T-helper 22 cell (primary cell): ENCODE measurements at places on chromosomes 7 and 10.

GRCh38 chr10:50605269-50605950 is 18.3 kb downstream of the SGMS1 start:
- no peak for DNase-seq

- DNase-seq, result no peak
Observed at GRCh38 chr7:76428868-76429805, 4.4 kb downstream of the ZP3 start.

DNA sequence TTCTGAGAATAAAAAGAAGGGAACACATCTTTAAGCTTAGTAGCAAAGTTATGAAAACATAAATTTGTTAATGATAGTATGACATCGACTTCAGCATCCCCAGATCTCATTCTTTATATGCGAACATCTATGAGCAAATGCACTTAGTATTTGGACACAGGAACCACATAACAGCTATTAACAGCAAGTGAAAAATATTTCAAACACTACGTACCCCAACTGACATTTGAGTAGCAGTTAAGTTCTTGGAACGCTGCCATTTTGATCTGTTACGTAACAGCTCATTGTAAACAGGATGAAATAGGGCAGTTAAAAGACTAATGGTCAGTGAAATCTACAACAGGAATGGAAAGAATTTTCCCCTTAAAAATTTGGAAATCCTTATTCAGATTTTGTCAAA is 428.9 kb downstream of the TNS3 start:
- DNase-seq, result no peak

DNA sequence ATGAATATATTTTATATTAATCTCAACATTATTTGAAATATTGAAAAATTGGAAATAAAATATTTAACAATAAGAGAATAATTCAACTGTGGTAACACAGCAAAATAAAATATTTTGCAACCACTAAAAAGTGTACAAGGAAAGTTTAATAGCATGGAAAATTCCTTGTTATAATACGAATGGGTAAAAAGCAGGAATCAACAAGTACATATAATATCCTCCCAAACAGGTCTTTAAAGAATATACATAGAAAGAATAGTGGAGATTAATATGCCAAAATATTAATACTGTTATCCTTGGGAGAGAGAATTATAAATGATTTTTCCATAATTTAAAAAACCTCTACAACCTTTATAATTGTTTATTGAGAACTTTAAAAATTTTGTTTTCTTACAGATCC is 1.0 kb downstream of the DNAJC12 start:
- no peak for DNase-seq

DNA sequence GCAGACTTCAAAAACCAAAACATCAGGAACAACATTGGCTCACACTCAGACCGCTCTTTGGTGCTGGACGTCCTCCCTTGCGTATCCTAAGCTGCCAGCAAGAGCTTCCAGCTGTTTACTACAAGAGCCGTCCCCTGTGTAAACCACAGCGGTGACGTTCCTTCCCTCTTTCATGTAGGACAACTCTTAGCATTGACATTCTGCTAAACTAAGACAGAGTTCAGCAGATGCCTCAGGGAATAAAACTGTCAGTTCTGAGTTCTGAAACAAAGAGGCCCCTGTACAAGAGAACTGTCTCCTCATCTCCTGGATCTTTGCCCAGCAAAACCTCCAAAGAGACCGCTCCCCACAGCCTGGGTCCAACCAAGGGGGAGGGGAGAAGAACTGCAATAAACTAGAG is 57.8 kb upstream of the OPALIN start:
- no peak for DNase-seq

DNA sequence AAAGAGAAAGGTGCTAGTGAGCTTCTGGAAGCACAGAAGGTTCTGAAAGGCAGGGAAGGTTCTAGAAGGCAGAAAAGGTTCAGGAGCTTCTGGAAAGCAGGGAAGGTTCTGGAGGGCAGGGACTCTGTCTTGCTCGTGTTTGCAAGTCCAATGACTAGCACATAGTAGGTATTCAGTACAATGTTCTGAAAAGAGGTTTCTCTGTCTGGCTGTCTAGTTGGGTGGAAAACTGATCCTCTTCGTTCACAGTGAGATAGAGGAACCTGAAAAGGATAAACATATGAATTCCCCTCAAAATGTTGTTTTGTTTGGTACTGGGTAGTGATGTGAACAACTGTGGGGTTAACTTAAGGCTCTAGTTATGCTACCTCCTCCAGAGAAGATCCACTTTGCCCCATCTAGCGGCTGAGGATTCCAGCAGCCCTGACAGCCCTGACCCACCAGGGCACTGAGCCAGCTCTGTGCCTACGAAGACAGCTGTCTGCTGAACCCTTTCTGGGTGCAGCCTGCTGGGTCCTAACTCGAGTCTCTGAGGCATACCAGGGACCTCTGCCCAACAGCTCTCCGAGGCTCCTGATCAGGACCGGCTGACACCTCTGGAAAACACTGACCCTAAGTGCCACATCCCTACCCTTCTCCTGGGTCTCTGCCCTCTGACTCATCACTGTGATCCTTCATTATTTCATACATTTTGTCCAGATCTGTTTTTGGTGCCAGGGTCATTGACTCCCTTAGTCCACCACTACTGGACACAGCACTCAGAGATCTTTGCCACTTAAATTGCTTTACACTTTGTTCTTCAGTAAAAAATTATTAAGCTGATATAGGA is 15.4 kb downstream of the PTPRN2 start:
- no peak for DNase-seq

GRCh38 chr7:84077336-84077735 is 117.3 kb downstream of the SEMA3A start:
- DNase-seq, result no peak

DNA sequence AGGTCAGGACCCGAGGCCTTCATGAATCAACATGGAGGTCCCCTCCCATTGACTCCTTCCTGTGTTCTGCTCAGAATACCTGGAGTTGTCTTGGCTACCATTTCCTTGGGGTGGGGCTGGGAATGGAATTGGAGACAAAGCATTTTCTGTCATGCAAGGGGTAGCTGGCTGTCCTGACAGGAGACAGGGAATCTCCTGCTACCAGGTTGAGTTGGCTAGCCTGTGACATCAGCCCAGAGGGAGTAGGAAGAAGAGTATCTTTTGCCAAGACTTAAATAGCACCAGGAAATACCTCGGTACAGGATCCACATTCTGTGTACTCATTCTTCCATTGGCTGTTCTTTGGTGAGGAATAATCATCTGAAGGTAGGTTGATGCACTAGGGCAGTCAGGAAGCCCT is 4.9 kb downstream of the ZDHHC16 start:
- no peak for DNase-seq

DNA sequence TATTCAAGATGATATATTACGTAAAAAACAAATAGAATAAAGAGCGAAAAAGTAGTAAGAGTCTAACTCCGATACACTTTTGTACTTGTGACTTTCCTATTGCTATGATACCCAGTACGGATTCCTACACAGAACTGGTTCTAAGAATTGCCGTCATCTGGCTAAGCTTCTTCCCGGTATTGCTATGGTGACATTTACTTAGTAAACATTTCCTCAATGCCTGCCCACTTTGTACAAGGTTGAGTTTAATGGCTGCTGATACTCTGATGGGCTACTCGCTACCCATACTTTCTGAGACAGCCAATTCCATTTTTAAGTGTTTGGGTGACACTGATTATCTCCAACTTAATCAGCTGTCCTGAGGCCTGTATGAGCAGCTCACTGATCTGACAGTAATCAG is 55.6 kb downstream of the OSBPL3 start:
- DNase-seq, result no peak

DNA sequence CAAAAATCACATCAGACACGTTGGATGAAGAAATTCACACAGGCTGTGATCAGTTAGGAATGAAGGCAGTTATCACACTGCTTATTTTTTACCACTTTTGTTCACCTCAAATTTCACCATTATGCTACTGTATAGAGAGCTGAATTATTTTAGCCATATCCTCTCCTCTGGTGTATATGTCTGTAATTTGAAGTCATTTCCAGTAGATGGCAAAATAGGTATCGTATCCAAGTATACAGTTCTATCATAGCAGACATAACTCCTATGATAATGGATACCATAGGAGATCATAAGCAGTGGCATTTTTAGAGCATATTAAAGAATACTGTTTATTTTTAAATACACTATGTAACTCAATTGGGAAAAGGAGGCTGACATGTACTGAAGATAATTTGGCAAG is 909.7 kb downstream of the DNAJB9 start:
- no peak for DNase-seq

- peak; percentile 10 for DNase-seq
Observed at GRCh38 chr7:150973571-150974451, 4.3 kb downstream of the KCNH2 start.

DNA sequence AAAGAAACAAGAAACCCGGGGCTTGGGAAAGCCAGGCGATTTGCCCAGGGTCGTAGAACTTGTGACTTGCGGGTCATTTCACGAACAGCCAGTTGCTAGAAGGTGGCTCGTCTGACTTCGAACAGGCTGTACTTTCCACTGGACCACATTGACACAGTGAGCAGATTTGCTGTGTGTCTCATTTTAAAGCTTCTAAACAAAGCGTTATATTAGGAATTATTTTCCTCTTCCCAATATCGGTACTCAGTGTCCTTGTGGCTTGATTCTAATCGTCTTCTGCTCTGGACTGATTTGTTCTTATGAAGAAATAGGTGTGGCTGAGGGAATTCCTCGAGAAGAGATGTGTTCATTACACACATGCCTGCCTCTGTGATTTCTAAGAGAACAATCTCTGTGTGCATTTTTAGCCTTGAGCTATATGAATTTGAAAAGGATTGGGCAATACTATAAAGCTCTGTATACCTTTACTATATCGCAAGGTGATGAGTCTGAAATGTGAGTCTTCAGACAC is 150.0 kb upstream of the PRR15 start:
- no peak for DNase-seq

- no peak for DNase-seq
Observed at GRCh38 chr10:63665670-63666134, 144.5 kb downstream of the REEP3 start.

DNA sequence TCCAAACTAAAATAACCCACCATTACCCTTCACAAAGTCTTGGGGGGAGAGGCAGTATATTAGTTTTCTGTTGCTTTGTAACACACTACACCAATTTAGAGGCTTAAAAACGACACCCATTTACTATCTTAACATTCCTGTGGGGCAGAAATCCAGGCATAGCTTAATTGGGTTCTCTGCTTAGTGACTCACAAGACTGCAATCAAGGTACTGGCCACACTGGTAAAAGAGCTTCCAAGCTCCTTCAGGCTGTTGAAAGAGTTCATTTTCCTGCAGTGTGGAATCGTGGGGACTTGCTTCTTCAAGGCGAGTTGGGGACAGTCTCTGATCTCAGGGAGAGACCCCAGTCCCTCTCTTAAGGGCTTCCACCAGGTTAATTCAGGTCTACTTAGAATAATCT is 139.1 kb downstream of the XPNPEP1 start:
- no peak for DNase-seq

DNA sequence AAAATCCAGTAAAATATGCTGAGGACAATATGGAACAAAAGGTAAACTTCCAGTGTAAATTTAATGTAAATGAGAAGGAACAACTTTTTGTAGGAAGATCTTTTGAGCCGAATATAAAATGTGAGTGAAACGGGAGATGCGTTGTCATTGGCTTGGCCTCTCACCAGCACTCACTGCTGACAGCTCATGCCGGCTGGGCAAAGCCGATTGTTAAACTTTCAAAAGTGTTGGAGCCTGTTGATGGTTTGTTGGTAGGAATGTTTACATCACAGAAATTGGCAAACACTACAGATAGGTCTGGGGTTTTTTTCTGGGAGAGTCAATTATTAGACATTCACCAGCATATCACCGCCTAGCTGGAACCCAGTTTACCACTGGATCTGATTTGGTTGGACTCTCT is 6.1 kb downstream of the PSTK start:
- DNase-seq, result no peak
